ENCODE measurements at places on chromosomes 12 and 14.

DNA sequence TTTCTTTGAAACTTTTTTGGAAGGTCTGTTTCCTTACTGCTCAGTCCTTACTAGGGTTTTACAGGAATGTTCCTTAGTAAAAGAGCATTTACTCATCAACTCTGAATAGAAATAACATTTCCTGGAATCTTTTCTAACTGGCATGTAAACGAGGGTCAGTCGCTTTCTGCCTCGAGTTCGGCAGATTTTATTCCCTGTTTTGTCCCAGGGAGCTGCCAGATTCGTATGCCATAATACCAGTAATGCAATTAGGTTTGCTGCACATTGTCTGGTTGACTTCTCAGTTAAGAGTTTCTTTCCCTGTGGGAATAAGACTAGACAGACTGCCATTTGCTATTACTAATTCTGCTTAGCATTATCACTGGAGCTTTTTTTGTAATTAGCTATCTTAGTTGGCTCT lies 91.9 kb downstream of the VRK1 start:
- DNase-seq = no peak

- DNase-seq = no peak
Observed at GRCh38 chr14:22460461-22461195, 128.4 kb downstream of the DAD1 start.

DNA sequence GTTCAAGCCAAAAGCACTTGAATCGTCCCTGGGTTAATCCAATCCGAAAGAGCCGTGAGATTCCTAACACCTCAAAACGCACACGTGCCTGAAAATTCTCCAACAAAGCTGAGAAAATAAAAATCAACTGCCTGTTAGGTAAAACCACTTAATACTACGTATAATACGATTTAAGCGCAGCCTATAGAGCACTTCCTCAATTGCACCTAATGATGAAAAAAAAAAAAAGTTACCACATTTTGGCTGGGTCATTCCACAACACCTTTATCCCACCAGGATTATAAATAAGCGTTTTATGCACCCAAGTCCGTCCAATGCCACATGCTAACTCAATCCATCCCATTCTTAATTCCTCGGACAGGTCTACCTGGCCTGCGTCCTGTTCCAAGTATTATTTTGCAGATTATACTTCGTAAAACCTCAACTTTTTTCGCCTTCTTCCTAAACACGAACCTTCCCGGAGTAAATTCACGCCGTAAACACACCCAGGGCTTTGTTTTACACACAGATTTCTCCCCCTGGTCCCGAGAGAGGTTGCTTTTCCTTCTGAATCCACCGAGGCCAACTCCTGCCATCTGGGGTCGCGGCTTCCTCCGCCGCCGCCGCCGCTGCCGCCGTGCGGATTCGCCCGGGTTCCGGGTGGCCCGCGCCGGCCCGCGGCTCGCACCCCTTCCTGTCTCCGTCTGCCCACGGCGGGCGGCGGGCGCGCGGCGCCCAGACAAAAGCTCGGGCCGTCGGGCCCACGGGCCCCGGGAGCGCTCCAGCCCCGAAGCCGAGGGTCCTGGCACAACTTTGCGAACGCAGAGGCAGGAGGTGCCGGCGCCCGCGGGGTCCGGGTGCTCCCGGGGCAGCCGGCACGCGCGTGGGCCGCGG lies 66.2 kb downstream of the RNF34 start:
- DNase-seq = no peak

GRCh38 chr14:29836395-29836794 lies 91.3 kb downstream of the PRKD1 start:
- DNase-seq = no peak

DNA sequence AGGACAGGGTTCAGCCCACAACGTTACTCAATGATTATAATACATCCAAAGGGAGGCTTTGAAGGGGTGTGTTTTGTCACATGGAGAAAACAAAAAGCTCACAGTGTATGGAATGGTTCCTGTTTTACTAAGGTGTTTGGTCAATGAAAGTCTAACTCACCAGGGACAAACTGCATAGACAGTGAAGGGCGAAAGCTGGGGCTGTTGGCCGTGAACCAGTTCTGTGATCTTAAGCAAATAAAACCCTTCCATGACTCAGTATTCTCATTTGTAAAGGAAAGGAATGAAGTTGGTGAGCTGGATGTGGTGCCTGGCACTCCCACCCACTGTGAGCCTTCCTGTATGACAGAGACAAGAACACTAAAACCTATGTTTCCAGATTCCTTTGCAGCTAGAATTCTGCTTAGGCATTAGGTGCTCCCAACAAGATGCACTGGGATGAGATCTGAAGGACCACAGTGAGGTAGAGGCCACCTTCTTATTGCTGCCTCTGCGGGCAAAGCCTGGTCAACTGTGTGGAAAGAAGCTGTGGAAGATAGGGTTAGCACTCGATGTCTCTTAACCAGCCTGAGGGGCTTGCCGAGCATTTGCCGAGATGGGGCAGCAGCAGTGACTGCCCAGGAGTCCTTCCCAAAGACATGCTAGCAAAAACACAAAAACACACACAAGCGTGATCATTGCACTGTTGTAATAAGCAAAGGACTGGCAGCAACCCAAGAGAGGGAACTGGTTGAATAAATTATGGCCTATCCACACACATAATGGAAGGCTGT lies 48.5 kb downstream of the VCPKMT start:
- DNase-seq = no peak

- DNase-seq = no peak
Observed at GRCh38 chr14:104140213-104140462, 1.8 kb downstream of the KIF26A start.

- no peak for DNase-seq
Observed at GRCh38 chr14:94381149-94382030, 7.0 kb downstream of the SERPINA1 start.

DNA sequence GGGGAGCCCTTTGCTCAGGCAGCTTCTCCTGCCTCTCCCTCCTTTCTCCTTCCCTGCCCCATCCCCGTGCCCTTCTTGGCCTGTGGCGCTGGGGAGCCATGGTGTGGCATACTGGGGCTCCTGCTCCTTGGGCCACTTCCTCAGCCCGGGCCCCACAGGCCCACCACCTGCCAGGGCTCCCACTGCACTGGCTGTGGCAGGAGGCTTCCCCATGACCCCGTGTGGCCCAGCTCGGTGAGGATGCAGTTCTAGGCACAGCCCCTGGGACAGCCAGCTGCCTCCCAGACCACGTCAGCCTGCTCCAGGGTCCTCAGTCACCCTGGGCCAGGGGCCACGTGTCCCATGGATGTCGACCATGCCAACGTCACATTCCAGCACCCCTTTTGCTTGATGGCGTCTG lies 13.0 kb upstream of the AMN start:
- DNase-seq = no peak

DNA sequence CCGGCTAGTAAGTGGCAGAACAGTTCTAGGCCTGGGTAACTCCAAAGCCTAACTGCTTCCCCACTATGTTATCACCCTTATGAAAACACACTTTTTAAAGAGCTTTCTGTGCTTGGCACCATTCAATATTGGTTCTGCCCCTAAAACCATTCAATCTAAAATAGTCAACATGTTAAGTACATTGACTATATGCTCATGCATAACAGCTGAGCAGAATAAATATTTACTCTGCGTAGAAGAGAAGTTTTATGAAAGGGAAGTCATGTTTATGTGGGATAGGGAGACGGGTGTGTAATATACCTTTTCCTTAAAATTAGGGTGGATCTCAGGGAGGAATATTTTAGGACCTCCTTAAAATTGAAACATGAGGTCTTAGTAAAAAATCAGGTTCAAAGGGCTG lies 80.5 kb downstream of the SAMD4A start:
- no peak for DNase-seq

- DNase-seq = no peak
Observed at GRCh38 chr14:26773906-26774593, 176.2 kb upstream of the NOVA1 start.

DNA sequence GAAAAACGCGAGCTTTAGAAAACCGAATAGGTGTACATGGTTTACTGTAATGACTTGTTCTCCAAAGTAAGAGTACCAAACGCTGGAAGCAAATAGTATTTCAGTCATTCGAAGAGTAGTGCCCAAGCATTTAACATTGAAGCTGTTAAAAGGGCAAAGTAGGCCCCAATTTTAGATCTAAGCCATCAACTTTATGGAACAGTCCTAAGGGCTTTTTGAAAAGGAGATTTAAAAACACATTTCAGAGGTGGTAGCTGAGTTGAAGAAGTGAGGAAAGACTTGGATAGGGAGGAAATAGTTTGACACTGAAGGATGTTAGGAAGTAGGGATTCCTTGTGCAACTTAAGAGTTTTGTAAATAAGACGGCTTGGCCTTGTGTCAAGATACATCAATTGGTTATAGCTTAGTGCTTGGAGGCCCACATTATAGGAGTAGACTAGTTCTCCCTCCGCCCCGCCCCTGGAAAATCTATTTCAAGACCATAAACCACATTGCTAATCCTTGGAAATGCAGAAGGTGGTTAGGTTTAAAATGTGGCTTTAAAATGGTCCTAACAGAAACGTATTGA lies 783 bp upstream of the TUBA1B start:
- no peak for DNase-seq

DNA sequence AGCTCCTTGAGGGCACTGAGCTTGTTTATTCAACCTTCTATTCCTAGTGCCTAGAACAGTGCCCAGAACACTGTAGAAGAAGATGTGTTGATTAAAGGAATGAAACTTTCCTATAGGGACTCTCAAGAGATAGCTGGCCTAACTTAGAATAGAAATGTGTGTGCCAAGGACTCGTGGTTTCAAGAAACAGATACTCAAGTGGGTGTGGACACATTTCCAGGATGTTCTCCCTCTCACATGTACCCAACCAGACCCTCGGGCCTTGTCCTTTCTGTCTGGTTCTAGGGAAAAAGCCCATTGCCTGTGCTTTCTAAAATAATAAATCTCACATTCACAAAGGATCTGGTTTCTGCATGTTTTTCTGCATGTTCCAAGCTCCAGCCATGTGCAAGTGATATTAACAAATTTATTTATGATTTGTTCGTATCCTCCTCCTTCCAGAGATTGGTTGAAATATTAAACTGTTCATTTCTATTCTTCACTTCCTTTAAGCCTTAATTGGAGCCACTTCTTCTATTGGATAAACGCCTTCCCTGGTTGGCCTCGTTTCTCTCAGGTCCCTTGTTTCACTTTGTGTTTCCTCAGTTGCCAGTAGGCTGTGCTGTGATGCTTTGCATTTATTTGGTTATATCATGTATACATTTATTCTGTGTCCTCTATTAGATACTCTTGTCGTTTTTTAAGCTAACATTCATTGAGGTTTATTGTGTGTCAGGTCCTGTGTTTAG lies 89.8 kb downstream of the CRADD start:
- DNase-seq = no peak

DNA sequence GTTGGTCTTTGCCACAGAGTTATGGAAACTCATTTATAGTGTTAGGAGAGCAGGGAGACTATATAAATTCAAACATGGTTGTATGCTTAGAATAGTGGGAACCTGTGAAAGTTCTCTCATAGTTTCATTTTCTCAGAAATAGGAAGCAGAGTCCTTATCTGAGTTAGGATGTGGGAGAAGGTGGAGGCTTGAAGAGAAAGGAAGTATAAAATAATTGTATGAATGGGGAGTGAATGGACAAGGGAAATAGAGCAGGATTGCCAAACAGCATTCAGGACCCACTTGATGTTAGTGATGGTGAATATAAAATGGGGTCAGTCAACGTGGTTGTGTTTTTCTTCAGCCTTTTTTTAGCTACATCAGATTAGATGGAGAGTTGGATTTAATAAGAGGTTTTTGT lies 34.0 kb upstream of the TPH2 start:
- DNase-seq = no peak

DNA sequence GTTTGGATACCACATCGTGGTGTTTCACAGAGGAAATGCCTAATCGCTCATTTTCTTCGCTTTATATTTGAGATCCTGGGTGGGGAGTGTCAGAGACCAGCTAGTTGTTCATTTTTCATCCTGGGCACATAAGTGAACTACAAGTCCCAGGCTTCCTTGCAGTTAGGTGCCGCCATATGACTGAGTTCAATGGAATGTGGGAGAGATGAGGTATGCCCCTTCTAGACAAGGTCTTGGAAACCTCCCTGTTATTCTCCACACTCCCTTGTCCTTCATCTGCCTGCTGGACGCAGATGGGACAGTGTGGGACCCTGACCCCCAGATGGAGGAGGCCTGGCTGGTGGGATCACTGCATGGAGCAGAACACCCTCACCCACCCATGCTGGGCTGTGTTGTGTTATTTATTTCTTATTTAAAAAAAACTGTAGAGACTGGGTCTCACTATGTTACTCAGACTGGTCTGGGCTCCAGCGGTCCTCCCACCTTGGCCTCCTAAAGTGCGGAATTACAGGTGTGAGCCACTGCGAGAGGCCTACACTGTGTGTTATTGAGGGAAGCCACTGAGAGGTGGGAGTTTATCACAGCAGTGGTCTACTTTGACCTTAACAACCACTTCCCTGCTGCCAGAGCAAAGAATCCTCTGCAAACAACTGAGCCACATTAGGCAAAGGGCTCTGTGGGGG lies 42.9 kb upstream of the VRK1 start:
- DNase-seq = no peak

- no peak for DNase-seq
Observed at GRCh38 chr14:55192054-55192621, 753 bp upstream of the DLGAP5 start.

DNA sequence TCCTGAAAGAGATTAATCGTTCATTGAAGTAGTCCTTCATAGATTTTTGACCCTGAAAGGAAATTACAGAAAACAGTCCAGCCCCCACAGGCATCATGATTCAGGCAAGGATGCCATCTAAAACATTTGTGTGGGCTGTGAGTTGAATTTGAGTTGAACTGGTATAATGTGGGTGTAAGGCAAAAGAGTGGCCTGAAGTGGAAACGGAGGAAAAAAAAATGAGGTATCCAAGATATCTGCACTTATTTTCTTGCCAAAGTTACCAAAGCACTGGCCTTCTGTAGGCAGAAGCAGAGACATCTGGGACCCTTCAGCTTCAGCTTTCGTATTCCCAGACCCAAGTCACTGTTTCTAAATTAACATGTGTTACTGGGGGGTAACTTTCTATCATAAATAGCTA lies 105.1 kb upstream of the DIO2 start:
- DNase-seq = no peak

GRCh38 chr14:22448905-22449599 lies 140.0 kb downstream of the DAD1 start:
- DNase-seq = no peak

DNA sequence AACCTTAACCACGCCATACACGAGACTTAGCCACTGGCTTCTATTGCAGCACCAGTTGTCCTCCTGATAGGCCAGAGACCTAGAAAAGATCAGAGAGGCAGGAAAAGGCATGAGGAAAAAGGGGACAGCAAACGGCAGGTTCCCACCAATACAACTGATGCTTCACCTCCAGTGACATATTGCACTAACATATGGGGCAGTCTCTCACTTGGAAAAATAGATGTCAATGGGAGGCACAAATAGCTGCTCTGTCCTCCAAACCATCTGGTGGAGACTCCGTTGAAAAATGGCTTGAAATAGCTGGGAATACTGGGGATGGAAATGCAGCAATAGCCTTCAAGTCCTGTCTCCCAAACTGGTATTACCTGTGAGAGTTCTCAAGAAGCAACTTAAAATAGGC lies 20.3 kb downstream of the SLC8A3 start:
- no peak for DNase-seq

GRCh38 chr12:3136641-3137267 lies 59.6 kb downstream of the TSPAN9 start:
- DNase-seq = no peak

GRCh38 chr14:22333422-22334274 lies 255.4 kb downstream of the DAD1 start:
- no peak for DNase-seq
